ENCODE measurements at places on chromosomes 2 and 18.

GRCh38 chr2:145066856-145067548 is 547.1 kb upstream of the ZEB2 start:
- no peak for DNase-seq

GRCh38 chr2:120235681-120236080 is 12.5 kb upstream of the TMEM185B start:
- no peak for DNase-seq

- DNase-seq: peak; percentile 76
Measured at GRCh38 chr2:96554293-96555145, 18.0 kb downstream of the ARID5A start.

GRCh38 chr2:146267093-146267492 is 1577.7 kb upstream of the ACVR2A start:
- no peak for DNase-seq

GRCh38 chr2:122251158-122251557 is 495.7 kb downstream of the TSN start:
- no peak for DNase-seq

- peak; percentile 24 for DNase-seq
Measured at GRCh38 chr2:120764991-120765677, 29.5 kb downstream of the GLI2 start.

DNA sequence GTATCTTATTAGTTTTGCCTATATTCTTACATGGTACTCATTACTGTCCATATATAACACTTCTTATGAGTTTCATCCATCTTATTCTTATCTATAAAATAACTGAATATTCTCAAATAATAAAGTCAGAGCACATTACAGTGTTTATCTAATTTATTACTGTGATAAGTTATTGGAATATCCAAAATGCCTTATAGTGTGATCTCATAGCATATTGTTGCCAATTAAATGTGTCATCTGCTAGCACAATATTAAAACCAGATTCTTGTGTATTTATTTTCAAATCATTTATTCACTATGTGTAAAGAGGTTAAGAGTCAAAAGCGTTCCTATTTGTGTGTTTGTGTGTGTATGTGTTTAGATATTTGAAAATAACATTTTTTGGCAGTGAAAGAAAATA is 151.9 kb downstream of the WDR7 start:
- DNase-seq: no peak

DNA sequence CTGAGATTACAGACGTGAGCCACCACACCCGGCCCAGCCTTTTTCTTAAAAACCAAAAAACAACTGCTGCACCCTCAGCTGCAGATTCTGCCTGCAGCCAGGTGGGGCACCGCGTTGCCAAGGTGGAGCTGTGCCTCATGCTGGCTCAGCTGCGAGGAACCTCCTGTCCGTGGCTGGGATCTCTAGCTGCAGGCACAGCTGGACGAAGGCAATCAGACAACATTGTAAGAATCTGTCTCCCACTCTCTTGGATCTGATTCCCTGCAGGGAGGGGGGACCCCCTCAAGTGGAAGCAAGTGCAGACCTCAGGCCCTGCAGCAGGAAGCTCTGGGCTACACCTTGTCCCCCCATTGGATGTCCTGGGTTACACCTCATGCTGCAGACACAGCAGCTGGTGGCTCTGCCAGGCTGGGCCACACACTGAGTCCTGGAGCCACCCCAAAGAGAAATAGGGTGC is 24.1 kb downstream of the CIDEA start:
- no peak for DNase-seq
